Stimulated activated CD8-positive, alpha-beta memory T cell treated with anti-CD3 and anti-CD28 coated beads, Interleukin-15, amount 100 ng/mL, for 1 hour (primary cell): ENCODE measurements at places on chromosomes 3 and 15.

- no peak for DNase-seq
Observed at GRCh38 chr15:96703794-96704550, 373.5 kb downstream of the NR2F2 start.

DNA sequence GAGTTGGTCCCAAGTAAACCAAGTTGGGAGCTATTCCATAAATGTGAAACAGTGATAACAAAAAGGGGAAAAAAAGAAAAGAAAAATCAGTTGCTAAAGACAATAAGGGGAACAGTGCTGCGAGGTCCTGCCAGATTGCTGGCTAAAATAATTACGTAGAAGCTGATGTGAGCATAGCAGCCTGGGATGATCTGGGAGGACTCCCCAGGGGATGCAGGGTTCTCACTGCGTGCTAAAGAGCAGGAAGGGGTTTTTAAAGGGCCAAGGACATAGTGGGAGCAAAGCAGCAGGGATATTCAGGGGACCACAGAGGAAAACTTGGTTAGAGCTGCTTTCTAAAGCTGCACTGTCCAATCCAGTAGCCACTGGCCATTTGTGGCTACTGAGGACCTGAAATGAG is 133.0 kb upstream of the UMPS start:
- DNase-seq = no peak

- no peak for DNase-seq
Observed at GRCh38 chr3:123935830-123936229, 25.2 kb downstream of the CCDC14 start.

DNA sequence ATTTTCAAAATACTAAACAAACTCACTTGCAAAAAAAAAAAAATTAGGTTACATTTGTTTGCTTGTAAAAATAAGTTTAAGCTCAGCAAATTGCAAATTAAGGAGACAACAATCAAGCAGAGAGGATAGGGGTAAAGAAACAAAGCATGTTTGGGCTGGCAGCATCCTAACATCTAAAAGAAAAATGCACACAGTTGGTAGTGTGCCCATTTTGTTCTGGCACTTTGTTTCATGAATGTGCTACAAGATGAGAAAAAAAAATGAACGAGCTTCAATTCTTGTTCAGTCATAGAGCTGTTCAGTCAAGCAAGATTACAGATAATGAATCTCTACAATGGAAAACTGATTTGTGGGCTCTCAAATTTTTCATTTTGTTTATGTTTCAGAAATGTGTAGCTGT is 17.7 kb upstream of the ZBBX start:
- DNase-seq = no peak

DNA sequence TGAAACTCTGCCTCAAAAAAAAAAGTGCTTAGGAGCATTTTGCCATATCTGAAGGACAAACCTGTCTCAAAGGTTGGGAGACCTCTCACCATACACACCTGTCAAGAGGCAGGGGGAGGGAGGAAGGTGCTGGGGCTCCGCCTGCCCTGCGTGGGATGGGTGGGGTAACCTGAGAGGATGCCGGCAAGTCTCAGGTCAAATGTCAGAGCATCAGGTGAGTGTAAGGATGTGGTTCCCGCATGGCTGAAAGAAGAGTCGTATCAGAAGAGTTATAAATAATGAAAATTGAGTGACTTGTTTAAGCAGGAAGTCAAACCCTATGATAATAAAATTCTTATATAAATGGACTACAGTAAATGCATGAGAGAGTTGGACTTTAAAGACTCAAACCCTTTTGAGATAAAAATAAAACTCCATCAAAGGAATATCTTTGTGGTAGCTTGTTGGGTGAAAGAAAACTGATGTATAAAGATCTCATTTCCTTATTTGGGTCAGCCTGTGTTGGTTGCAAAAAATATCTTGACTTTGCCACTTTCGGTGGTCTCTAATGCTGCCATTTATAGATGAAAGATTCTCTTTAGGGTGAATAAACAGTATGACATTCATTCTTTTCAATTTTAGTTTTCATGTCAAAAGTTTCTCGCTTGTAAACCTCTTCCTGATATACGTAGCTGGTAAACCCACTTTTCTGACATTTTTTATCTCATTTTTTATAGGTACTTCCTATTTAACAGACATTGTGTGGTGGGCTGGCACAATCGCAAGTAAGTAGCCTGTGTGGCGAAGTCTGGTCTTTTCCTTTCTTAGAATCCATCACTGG is 23.8 kb downstream of the NIPA1 start:
- DNase-seq = no peak

- no peak for DNase-seq
Observed at GRCh38 chr3:160479376-160479775, 29.8 kb upstream of the TRIM59 start.

- DNase-seq = no peak
Observed at GRCh38 chr15:64774629-64775493, 528 bp downstream of the RBPMS2 start.

- no peak for DNase-seq
Observed at GRCh38 chr3:73143401-73143800, 81.9 kb downstream of the EBLN2 start.

DNA sequence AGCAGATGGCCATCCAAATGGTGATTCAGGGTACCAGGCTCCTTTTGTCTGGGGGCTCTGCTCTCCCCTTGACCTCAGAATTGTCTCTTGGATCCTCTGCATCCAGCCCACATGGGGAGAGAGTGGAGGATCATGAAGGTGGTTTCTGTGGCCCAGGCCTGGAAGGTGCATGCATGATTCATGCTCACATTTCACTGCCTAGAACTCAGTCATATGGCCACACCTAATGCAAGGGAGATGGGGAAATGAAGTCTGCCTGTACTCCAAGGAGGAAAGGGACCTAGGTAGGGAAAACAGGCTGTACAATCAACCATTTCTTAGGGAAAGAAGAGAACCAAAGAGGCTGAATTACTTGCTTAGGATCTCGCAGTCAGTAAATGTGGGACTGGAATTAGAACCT is 15.1 kb downstream of the HRG start:
- no peak for DNase-seq

DNA sequence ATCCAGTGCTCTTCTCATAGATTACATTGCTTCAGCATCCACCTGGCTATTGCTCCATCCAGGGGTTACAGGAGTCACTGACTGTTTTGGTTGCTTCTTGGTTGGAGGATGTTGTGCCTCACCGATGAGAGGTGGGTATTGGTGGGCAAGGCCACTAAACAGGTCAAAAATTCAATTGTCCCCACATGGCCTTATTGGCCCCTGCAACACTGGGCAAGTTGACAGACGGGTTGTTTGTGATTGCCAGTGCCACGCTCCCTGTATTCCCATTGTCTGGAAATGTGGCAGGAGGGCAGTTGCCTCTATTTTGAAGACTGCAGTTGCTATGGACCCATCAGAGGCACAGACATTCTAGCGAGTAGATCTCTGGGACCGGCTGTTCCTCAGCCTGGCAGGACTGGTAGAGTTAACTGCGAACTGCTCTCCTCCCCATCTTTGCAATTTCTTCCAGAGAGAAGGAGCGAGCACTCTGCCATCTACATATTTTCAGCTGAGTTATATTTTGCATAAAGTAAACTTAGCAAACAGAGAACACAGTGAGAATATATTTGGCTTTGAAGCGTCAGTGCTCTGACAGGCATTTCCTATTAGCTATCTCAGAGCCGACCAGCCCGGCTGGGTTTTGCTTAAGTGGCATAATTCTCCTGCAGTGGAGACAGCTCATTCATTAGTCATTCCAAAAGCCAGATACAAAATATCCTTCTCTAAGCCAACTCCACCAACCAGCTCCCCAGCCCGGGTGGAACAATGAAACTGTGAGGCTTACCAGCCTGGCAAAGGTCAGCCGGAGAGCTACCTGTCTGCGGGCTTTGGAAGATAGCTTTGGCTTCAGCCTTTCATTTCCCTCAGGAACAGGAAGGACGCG is 26.0 kb upstream of the MAGEF1 start:
- DNase-seq = no peak

- DNase-seq = no peak
Observed at GRCh38 chr15:86620641-86621349, 541.1 kb downstream of the AGBL1 start.

GRCh38 chr3:50334339-50335075 is 6.1 kb downstream of the RASSF1 start:
- no peak for DNase-seq

- DNase-seq = no peak
Observed at GRCh38 chr3:44363591-44363990, 25.0 kb downstream of the TCAIM start.

DNA sequence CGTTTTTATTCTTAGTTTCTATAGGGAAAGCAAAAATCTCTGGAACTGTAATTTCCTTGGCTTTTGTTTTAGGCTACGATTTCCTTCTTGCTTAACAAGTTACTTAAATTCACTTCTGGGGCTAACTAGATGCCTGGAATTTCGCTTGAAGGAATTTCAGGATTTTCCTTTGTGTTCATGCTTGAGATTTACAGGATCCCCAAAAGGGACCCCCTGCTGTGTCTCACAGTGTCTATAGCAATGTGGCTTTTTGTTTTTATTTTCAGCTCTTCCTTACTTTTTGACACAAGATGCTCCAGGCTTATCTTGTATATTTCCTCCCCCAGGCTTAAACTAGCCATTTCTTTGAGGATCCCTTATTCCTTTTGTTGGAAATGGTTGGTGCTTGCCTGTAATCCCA is 95.5 kb upstream of the DPPA4 start:
- DNase-seq = no peak

DNA sequence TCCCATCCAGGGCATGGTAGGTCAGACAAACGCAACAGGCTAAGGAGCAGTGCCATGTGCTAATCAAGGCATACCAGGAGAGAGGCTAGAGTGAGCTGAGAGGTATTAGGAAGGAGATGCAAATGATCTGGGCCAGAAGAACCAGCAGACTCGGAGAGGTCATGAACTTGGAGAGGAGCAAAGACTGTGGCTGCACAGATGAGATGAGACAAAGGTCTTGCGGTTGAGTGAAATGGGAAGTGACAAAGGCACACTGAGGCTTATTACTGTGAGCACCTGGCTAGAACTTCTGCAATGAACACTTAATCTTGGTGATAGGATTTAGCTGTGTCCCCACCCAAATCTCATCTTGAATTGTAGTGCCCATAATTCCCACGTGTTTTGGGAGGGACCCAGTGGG is 380.2 kb downstream of the ULK4 start:
- DNase-seq = no peak

DNA sequence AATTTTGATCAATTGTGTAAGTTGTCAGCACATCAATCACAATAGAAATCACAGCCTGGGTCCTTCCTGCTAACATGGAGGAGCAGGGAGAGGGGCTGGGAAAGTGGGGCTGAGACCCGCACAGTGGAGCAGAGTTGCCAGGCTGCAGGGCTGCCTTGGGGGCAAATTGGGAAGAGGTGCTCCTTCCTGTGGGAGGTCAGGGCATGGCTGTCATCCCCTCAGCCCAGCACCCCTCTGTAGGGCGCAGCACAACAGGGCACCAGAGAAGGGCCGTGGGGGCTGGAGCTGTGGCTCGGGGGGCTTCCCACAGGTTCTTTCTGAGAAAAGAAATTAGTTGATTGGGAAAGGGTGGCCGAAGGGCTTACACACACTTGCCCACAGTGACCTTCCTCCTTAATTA is 126.3 kb downstream of the NSMCE3 start:
- DNase-seq = no peak

DNA sequence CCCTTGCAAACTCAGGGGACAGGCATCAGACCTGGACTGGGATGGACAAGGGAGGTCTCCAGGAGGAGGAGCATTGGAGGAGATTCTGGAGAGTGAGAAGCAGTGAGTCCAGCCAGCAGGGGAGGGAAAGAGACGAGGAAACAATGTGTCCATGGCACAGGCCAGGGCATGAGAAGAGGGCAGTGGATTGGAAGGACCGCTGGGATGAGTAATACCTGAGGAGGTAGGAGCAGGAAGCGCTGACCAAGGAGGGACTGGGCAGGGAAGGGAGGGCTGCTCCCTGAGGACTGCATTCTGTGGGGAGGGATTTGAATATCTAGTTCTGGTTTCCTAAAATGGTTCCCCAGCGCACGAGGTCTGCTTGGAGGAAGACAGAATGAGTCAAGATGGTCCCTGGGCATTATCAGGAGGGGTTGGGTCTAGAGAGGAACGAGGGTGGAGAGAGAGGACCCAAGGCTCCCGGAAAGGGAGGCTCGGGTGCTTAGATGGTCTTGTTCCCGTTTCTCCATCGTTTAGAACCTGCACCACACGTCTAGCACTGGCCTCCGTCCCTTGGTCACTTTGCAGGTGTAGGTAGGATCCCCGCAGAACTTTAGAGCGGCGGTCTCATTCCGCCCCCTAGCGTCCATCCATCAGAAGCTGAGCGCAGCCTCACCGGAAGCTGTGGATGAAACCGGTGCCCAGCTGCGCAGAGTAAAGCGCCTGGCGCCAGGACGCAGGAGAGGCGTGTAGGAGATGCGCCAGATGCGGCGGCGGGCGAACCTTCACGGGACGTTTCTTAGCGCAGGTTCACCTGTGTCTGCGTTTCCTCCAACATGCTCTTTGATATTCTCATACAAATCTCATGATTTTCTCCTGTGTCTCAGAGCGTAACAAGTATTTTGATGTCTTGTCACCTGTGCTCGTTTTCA is 190.7 kb upstream of the NDN start:
- no peak for DNase-seq

DNA sequence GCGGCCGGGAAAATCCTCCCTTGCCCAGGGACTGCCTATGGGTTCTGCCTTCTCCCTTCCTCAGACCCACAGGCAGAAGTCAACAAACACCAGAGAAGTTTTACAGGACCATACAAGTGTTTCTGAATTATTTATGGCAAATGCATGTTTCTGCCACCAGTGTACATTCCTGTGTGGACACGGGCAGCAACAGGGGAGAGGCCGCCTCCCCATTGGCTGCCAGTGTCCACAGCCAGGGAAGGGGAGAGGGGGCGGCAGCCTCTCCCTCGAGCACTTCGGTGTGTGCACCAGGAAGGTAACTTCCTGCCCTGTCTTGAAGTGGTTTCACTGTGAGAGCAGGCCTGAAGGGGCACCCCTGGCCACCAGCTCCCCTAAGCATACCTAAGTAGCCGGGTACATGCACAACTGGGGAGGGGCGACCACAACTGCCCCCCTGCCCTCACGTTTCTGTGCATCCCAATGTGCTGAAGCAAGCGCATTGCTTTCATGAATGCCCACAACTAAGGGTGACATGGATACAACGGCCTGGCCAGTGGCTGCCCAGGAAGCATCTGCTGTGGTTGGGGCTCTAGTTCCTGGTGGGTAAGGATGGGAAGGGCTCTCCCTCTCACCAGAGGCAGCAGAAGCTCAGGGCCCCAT is 14.8 kb upstream of the SHISA5 start:
- DNase-seq = no peak

DNA sequence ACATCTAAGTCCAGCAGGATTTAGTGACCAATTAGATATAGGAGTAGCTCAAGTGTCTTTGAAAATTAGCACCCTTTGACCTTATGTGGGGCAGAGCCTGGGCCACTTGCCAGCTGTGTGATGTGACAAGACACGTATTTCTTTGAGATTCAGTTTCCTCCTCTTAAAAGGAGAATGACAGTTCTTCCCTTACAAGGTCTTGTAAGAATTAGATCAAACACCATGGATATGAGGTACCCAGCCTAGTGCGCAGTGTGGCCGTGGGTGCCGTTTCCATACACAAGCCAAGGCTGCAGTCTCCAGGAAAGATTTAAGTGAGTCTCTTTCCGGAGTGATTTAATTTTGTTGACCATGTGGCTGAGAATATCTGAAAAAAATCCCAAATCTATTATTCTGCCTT is 46.3 kb downstream of the ARHGAP31 start:
- DNase-seq = no peak

GRCh38 chr3:3648988-3649679 is 150.1 kb upstream of the LRRN1 start:
- no peak for DNase-seq

- no peak for DNase-seq
Observed at GRCh38 chr15:32870240-32871033, 152.6 kb downstream of the GREM1 start.
